ENCODE measurements at places on chromosomes 16 and 17. TPM values are rescaled to one million over a fixed set of nuclear protein-coding genes. Genes with fewer than 3 reads are reported as not detected.

The PRKAR1A gene
- 218 TPM for total RNA-seq

The CEMP1 gene
- total RNA-seq, result not detected

The ABCC12 gene
- not detected for total RNA-seq

The NXPH3 gene
- total RNA-seq, result 22.5 TPM

The VTN gene
- 1.9 TPM for total RNA-seq

The HOXB1 gene
- not detected for total RNA-seq

The NEUROD2 gene
- total RNA-seq, result not detected

Data from sigmoid colon (tissue), 7 donors.